ENCODE measurements at places on chromosomes 5 and 9.

DNA sequence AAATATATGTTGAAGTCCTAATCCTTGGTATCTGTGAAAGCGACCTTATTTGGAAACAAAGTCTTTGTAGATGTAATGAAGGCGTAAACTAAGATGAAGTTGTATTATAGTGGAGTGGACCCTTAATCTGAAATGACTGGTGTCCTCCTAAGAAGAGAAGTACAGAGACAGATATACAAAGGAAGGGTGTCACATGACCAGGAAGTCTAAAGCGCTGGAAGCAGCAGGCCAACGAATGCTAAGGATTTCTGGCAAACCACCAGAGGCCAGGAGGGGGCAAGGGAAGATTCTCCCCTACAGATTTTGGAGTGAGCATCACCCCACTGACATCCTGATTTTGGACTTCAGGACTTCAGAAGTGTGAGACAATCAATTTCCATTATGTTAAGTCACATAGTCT, 162.4 kb downstream of the SLC12A2 start:
- no peak for DNase-seq

DNA sequence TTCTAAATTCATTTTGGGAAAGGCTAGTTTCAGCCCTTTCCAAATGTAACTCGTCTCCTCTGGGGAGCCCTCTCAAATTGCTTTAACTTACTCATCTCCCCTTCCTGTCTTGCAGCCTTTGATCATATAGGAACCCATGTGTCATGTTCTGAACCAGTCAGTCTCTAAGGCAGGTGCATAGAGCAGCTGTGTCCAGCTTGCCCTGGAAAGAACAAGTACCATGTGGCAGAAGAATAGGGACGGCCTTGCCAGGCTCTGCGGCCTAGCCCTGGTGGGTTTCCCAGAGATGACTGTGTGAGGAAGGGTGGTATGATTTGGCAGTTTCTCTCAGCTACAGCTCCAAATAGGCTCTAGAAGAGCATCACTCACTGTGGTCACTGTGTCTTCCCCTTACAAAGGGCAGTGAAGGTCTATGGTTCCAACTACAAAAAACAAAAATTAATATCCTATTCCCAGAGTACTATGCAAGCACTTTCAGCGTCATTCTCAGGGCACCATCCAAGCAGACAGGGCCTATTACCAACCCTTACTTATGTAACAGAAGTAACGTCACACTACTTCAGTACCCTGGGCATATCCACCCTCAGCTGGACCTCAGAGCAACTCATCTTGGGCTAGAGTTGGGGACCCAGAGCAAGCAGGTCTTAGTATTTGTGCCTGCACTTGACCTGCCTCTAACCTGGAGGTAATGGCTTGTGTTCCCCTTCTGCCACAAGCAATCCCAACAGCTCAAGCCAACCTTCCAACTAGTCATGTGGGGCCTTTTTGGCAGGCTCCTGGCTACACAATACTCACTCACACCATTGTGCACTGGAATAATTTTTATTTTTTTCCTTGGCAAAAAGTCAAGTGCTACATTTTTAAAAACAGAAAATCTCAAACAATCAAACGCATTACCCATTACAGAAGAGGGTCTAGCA, 37.2 kb upstream of the UBAP2 start:
- DNase-seq = no peak

- DNase-seq = no peak
Measured at GRCh38 chr5:132464156-132464939, 26.2 kb downstream of the IRF1 start.

- DNase-seq = no peak
Measured at GRCh38 chr9:33913541-33913940, 96.6 kb downstream of the UBE2R2 start.
